ENCODE measurements at places on chromosomes 6 and 20.

- no peak for DNase-seq
These were observed 38.8 kb upstream of the MAP3K4 start for GRCh38 chr6:160952633-160953281.

GRCh38 chr20:3383878-3384495, 23.5 kb downstream of the DNAAF9 start:
- DNase-seq: no peak

GRCh38 chr6:39638126-39638822, 86.9 kb downstream of the KIF6 start:
- DNase-seq: no peak

- no peak for DNase-seq
These were observed 161.8 kb downstream of the SCML4 start for GRCh38 chr6:107662333-107662732.

- DNase-seq: no peak
These were observed 2.0 kb upstream of the DDR1 start for GRCh38 chr6:30882204-30882758.

DNA sequence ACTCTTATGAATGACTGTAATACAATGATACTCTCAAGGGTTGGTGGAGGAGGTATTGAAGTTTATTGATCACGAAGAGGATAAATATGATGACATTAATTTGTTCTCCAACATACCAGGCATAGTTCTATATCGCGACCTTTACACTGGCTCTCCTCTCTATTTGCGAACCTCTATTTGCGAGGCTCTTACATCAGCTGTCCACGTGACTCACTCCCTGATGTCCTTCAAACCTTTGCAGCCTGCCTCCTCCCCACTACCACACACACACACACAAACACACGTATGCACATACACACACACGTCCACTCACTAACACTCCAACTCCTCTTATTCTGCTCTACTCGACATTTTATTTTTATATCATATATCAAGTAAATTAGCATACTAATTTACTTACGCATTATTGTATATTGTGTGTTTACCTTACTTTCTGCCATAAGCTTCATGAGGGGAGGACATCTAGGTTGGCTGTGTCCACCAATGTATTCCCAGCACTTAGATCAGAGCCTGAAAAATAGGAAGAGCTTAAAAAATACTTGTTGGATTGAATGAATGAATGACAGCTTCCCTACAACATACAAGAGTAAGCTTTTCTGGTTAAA, 53.3 kb upstream of the TNFRSF21 start:
- DNase-seq: no peak

DNA sequence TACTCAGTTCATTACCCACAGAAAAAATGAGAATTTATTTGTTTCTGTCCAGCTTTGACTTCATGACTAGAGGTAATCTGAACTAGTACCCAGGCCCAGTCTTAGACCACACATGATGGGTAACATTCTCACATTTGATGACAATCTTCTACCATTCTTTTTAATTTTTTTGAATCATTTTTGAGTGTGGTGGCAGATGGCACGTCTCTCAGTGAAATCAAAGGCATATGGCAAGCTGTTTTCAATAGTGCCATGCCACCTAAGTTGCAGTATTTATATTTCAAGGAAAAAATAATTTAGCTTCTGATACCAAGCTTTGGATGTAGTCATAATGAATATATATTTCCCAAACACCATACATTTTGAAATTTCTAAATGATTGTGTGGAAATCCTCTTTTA, 88.8 kb upstream of the HS3ST5 start:
- no peak for DNase-seq

DNA sequence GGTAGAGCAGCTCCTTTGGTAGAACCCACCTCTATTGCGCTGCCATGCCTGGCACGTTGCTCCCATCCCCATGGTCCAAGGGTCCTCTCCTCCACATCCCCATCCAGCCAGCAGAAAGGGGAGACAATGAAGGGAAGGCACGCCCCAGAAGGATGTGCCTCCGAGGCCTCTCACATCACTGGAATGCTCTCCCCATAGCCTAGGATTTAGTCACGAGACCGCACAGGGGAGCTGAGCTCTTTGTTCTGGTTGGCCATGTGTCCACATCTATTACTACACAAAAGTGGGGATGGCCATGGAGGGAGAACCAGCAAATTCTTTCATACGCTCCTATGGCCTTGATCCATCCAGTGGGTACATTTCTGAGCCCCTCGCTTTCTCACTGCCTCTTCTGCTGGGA, 60.5 kb upstream of the SALL4 start:
- no peak for DNase-seq

- no peak for DNase-seq
These were observed 569.1 kb upstream of the ID4 start for GRCh38 chr6:19268117-19268516.

DNA sequence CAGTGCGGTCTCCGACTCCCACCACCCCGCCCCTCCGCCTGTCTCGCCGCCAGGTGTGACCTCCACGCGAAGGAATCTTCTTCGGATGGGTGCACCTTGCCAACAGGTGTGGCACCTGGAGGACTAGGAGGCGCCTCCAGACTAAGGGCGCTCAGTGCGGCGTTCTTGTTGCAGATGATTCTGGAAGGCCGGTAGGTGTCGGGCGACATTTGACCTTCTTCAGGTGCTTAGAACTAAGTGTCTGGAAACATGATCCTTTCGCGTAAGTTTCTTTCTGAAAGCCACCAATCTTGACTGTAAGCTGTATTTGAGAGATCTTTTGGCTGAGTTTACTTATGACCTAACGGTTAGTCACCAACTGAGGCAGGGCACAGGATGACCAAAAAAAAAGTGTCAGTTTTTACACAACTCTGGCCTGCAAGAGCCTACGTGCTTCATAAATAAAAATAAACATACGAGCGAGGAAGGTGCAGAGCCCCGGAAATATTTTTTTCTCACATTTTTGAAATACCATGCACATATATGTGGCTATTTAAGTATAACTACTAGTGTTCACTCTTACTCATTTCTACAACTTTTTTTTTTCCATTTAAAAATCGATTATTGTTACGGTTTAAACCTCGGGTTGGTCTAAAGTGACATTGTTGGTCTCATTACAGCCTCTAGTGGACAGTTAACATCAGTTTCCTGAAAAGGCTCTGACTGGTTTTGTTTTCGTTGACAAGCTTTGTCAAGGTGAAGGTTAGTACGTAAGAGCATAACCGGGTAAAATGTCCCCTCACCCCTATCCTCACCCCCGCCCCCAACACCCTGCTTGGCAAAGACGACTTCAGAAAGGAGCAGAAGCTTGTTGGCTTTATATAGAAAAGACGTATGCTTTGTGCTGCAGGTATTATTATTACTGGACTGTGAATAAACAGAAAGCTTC, 1.6 kb upstream of the ATXN1 start:
- DNase-seq: no peak

DNA sequence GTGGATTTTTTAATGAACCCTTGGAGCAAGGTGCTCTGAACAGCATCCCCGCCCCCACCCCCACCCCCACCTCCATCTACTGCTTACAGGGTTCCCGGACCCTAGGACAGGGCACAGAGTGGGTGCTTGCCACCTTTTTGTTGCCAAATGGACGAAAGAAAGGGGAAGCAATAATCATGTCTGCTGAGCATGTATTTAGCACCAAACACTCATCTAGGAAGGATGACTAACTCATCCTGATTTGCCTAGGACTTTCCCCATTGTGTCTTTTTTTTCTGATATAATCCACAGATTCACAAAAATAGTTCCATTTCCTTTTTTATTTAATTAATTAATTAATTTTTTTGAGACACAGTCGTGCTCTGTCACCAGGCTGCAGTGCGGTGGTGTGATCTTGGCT, 1.2 kb upstream of the PLTP start:
- no peak for DNase-seq

GRCh38 chr6:31559606-31559957, 12.2 kb downstream of the NFKBIL1 start:
- DNase-seq: no peak

Data from renal cortex interstitium (tissue), 15 donors.